ENCODE measurements at places on chromosomes 6 and 20. TPM values are rescaled to one million over a fixed set of nuclear protein-coding genes. Genes with fewer than 3 reads are reported as not detected.

- DNase-seq: no peak
Measured at GRCh38 chr20:1505361-1505760, 14.1 kb upstream of the SIRPB2 start.

The ELMO2 gene
- polyA plus RNA-seq: 74.5 TPM

DNA sequence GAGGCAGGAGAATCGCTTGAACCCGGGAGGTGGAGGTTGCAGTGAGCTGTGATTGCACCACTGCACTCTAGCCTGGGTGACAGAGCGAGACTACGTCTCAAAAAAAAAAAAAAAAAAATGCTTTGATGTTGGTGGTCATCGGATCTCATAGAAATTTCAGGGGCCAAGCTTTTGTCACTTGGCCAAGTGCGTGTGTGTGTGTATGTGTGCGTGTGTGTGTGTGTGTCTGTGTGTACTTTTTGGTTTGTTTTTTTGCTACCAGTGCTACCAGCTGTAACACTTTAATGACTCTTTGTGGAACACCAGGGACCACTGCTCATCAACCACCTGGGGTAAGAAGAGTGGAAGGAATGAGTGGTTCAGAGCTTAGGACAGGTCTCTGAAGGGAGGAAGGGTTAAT lies 49.7 kb downstream of the TRAF3IP2 start:
- no peak for DNase-seq

DNA sequence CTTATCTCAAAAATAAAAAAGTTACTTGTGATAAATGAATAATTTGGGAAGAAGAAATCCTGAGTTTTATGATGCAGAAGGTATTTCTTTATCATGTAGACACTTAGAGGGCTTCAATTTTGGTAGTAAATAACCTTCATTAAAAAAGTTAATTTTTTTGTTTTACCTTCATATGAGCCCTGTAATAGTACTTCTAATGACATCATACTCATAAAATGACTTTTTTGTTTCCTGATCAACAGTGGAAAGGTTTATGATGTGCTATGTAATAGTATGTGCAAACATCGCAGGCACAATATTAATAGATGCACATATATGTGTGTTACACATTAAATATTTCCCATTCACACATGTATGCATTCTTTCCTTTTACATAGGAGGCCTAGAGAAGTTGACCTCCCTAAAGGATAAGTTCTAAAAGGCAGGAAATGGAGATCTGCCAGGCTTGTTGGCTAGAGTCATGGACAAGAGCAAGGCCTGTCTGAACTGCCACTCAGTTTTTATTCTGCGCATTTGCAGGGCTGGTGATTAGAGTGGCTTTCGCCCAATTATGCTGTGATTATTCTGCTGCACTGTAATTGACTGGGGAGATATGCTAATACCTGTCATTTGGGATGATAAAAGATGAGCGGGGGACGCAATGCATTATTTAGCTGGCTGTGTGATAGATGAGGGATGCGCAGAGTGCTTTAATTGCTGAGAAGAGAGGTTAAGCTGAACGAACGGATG lies 272.6 kb downstream of the TMEM242 start:
- no peak for DNase-seq

DNA sequence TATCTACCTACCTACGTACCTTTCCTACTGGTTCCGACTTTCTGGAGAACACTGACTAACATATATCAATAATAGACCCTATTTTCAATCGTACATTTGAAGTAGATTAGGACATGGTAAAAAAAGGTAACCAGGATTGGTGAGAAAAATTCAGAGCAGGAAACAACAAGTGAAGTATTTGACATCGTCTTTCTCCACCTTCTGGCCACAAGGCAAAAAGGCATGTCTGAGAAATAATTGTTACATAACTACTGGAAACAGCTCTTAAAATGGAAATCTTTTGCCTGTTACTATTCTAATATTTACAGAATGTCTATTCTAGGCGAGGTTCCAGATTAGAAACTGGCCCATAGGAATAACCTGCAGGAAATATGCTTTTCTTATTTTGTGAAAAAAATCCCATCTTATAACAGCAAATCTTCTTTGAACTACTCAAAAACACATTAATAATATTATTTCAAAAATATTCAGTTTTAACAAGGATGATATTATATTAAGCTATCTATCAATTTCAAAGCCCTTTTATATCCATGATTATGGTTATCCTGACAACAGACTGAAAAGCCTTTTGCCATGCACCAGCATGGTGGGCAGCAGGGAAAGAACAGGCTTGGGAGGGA lies 80.8 kb downstream of the RCAN2 start:
- DNase-seq: peak; percentile 68

DNA sequence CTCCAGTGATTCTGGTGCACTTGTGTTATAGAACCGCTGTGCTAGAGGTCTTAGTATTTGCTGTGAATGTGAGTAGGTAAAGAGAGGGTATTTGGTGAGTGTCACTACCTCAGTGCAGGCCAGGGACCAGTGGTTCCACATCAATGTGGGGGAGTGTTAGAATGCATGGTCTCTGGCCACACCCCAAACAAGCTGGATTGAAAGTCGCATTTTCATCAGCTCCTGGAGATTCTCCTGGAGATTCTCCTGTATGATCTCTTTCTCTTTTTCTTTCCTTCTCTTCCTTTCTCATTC lies 26.8 kb upstream of the BCAS1 start:
- DNase-seq: no peak

- no peak for DNase-seq
Measured at GRCh38 chr6:41289815-41290214, 3.3 kb upstream of the TREM1 start.

DNA sequence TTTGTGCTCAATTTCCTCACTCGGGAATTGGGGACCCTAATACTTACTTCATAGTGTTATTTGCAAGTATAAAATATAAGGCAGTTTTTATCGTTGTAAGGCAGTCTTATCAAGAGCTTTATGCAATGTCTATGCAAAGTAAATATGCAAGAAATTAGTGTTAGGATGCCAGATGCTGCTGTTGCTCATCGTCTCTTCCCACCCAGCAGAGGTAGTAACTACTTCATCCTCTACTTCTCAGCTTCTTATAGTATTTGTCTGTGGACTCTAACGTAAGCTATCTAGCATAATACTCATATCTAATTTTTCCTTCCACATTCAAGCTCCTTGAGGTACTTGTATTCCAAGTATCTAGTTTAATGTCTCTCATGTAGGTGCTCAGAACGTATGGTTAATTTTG lies 11.6 kb downstream of the PLCG1 start:
- DNase-seq: no peak

- no peak for DNase-seq
Measured at GRCh38 chr20:1945660-1946059, 48.2 kb downstream of the PDYN start.

The C6orf141 gene
- 2.0 TPM for polyA plus RNA-seq

GRCh38 chr6:85157311-85157710 lies 292.6 kb upstream of the NT5E start:
- DNase-seq: no peak

- DNase-seq: no peak
Measured at GRCh38 chr6:155240905-155241600, 22.8 kb upstream of the CLDN20 start.

The GINS1 gene
- polyA plus RNA-seq: 30.6 TPM

The ASF1A gene
- polyA plus RNA-seq: 41.0 TPM

- DNase-seq: no peak
Measured at GRCh38 chr6:31287619-31288018, 15.7 kb upstream of the HLA-C start.

DNA sequence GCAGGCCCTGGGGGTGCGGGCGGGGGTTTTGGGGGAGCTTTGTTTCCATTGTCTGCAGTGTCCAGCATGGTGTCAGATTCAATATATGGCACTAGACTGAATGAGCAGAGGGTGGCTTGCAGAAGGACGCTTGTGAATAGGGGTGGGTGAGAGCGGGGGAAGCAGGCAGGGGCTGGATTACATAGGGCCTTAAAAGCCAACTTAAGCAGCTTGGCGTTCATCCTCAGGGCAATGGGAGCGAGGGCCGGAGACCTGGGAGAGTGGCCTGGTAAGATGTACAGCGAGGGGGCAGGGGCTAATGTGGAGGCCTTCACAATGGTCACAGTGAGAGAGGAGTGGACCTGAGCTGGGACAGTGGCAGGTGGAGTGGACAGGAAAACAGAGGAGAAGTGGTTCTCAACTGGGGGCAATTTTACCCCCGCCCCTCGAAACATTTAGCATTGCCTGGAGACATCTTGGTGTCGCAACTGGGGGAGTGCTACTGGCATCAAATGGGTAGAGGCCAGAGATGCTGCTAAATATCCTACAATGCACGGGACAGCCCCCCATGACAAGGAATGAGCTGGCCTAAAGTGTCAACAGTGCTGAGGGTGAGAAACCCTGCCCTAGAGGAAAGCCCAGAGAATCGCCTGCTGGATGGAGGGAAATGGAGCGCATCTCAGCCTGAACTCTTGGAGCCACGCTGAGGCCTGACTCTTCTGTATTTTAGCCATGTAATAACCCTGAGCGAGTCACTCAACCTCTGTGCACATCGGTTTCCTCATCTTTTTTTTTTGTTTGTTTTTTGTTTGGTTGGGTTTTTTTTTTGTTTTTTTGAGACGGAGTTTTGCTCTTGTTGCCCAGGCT lies 15.1 kb upstream of the BAK1 start:
- DNase-seq: no peak

GRCh38 chr20:29443819-29444218 lies 1813.6 kb upstream of the DEFB115 start:
- DNase-seq: no peak

DNA sequence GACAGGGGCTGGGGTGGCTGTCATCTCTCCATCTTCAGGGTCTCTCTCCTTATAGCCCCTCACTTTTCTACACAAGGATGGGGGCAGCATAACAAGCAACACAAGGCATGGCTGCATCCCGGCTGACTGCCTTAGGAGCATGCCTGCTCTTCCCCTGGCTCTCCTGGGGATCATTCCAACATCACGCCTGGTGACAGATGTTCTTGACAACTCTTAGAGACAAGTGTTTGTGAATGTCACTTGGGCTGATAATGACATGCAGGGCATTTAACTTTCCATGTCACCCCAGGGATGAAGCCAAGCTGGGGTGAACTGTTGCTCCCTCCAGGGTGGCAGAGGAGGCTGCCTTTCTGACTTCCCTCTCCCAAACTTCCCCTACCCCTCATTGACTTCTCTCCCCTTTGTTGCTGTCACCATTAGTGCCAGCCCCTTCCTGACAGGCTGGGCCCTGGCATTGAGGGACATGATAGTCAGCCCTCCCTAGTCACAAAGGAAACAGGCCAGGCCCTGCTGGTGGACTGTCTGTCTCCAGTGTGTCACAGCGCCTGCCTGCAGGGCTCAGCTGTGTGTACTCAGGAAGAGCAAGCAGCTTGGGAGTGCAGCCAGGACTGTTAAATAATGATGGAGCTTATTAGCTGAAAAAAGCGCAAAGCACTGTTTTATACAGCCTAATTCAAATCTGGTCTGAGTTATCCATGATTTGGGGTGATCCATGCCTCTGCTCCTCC lies 161.8 kb downstream of the LRFN2 start:
- DNase-seq: peak; percentile 31

DNA sequence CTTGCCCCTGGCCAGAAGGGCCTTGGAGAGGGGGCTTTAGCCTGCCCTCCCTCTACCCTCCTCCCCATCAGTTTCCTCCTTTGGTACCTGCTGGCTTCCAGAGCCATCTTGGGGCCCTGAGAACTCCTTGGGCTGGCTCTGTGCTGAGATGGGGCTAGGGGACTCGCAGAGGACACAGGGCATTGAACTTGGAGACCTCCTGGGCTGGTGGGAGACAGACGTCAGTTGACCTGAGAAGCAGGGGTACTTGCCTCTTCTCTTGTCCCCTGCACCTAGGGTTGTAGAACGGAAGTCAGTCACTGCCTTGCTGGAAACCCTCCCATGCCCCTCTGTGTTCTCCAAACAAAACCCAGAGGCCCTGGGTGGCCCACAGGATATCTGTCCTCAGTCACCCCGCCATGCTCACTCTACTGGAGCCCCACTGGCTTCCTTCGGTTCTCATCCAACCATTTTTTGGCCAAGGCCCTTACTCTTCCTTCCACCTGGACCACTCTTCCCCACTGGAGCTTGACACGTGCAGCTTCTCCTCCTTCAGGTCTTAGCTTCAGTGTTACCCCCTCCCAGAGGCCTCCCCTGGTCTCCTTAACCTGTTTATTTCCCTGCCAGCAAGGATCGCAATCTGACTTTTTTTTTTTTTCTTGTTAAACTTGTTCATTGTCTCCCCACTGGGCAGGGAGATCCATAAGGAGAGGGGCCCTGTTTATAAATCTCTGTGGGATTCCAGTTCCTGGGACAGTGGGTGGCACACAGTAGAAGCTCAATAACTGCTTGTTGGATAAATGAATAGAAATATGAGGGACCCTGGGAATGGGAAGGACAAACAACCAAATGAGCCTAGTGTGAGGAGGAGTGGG lies 971 bp downstream of the RBCK1 start:
- no peak for DNase-seq

GRCh38 chr6:126548300-126548699 lies 208.4 kb downstream of the CENPW start:
- DNase-seq: no peak

- DNase-seq: no peak
Measured at GRCh38 chr6:113388996-113389395, 468.1 kb upstream of the MARCKS start.

DNA sequence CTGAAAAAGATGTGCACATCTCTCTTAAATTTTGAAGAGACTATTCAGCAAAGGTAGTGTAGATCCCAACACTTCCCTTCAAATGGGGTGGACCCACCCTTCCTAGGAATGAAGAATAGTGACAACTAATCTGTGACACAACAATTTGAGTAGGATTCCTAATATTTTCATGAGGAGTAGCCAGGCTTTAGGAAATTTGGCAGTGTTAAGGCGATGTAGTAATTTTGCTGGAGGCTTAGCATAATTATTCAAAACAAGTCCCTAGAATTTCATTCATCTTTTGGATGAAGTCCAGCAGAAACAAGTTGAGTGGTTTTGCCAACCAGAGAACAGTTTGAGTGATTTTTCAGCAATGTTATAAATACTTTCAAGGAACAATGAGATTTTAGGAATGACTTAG lies 52.4 kb downstream of the ELOVL4 start:
- DNase-seq: no peak

DNA sequence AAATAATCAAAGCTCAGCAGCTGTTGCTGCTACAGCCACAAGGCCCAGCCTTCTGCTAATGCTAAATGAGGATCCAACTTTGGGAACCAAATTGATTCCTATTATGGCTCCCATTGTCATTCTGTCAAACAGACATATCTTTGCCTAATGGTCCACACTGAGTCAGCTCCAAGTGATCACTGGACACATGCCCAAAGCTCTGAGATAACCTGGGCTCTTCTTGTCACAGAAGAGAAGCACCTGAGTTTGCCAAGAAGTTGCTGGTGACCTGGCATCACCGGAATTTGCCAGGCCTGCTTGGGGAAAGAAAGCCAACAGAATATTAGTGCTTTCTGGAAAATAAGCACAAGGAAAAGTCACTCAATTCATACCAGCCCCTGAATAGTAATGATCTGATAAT lies 5.8 kb downstream of the TNFRSF21 start:
- DNase-seq: no peak

DNA sequence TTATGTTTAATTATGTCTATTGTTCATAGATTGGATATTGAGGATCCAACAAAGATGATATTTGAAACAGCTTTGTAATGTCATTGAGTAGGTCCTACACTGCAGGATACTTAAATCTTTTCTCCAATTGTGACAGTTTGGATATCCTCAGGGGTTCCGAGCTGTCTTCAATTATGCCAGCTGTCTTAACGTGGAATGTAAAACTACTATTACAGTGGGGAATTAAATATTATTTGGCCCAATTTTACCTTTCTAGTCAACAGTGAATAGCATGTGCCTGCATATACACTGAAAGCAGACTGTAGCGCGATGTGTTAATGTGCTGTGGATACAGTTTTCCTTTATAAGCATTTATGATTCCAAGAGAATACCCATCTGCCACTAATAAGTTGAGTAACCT lies 156.9 kb downstream of the GRIK2 start:
- DNase-seq: no peak

All from left kidney (tissue), 8 donors.